ENCODE measurements at places on chromosomes 5 and 9.

DNA sequence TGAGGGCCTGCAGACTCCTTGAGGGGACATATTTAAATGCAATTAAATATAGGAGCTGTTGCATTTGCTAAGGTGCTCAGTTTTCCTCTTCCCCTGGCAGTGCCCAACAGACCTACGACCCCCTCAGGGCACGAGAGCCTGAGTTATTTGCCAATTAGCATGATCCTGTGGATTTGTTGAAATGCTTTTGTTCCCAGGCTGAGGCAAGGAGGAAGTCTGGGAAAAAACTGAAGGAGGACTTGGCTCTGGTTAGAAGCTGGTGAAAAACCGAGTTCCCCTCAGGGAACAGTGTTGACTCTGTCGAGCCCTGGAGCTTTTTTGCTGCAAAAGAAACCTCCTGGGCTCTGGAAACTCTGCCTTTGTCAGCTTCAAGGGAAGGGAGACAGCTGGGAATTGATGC is 103.6 kb upstream of the SHB start:
- DNase-seq = no peak

- no peak for DNase-seq
These were observed 26.0 kb upstream of the SEMA4D start for GRCh38 chr9:89523948-89524347.

DNA sequence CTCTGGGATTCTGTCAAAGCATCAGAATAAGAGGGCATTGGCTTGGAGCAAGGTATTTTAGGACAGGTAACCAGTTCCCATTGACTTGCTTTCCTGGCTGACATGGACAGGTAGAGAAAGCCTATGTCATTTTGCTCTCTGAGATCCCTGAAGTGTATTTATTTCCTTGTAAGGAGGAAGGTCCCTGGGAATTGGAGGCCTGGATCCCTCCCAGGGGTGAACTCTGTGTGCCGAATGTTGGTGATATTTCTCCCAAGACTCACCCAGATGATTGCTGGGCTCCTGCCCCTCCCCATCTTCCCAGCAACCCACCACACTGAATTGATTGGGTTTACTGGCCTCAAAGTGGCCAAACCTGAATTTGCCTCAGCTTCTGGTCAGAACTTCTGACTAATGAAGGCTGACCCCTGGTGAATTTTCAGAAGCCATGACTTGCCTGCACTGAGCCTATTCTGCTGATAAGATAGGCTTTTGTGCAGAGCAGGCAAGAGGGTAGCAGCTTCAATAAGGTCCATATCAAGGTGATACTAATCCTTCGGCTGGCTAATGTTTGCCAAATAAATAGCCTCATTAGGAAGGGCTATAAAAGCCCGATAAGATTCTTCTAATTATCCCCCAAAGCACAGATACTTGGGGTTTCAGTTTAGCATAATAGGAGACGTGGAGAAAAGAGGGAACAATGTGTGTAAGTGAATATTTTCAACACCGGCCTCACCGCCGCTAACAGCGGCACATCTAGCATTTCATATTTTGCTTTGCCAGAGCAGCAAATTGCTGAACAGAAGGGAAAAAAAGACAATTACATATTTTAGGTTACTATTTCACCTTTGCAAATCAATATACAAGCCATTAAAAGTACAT is 152.9 kb upstream of the PITX1 start:
- DNase-seq = no peak

DNA sequence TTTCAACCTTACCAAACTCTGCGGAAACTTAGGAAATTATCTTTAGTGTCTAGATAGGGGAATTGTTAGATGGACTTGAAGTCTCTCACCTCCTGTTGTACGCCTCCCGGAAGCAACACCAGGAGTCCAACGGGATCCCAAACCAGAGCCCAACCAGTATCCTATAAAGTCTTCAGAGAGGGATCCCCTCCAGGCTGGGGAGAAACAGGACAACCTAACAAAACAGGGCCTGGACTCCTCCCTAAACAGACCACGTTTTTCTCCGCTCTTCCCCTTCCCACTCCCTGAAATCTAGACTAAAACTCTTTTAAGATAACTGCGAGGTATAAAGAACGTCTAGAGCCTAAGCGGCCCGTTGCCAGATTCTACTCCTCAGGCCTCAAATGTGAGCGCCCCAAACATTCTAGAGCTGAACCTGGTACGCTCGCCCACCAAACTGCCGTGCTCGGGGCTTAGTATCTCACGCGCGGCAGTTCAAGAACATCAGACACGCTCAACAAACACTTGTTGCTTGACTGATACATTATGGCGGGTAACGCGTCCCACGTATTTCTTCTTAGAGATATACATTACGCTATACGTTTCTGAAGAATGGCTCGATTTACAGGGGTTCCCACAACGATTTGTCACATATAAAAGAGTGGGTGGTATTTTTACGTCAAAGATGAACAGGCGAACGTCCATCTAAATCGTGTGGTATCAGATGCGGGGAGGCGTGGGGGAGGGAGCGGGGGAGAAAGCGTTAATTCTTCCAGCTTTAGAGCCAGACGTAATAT is 663 bp upstream of the SMIM27 start:
- DNase-seq = peak; percentile 80

DNA sequence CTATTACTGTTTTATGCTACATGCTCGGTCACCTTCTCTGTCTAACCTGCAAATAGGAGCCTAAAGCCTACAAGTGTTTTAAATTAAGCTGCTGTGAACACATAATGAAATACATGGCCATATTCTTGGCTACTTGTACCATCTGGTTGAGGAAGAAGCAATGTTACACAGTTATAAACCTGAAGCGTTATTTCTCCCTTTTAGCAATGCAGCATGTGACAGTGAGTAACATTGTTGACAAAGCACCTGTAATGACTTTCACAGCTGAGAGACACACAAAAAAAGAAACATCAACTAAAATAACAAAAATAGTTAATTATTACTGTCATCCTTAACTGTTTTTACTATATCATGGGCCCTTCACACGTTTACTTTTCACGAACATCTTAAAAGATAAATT is 146.9 kb downstream of the RORB start:
- no peak for DNase-seq

DNA sequence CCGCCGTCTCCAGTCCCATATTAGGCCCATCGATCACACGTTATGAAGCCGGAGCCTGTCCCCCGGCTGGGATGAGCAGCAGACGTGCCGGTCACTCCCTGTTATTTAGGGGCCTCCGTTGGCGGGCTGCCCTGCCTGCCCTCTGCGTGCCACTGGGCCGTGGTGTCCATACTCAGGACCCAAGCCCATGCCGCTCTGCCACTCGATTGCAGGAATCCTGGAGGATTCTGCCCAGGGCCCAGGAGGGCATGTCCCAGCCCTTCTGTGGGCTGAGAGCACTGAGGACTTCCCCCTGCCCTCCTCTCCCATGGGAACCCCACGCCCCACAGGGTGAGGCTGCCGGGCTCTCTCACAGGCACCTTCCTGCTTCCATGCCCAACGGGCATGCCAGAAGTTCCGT is 19.6 kb upstream of the LAMC3 start:
- no peak for DNase-seq

DNA sequence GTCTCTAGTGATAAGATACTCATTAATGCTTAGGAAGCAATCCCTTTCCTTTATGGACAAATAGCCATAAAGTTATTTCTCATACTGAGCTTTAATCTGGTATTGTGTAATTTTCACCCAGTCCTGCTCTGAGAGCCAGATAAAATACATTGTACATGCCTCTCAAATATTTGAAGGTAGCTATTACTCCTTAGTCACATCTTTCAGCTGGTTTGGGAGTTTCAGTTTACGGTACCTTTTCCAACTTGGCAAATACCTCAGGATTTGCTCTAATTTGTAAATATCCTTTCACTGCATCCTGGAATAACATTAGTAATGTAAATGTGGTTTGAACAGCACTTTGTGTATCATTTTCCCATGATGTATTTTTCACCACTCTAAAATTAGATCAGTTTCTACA is 47.4 kb downstream of the ABHD17B start:
- no peak for DNase-seq

GRCh38 chr9:98482226-98482625 is 226.5 kb downstream of the GABBR2 start:
- no peak for DNase-seq

- no peak for DNase-seq
These were observed 692.9 kb upstream of the EDIL3 start for GRCh38 chr5:85077581-85077980.

GRCh38 chr5:61820836-61821235 is 485.2 kb upstream of the KIF2A start:
- no peak for DNase-seq

DNA sequence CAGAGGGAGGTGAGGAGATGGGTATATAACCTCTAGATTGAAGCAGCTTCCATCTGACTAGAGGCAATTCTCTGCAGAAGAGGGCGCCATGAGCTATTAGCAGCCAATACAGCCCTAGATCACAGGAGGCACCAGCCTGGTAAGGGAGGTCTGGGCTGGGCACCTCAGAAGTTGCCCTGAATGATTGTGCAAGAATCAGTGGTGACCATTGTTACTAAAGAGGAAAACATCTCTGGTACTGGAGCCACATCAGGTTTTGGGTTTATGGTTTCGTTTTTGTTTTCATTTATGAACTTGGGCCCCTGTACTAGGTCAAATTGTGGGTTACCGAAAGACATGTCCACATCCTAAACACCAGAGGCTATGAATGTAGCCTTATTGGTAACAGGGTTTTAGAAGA is 342.0 kb downstream of the MLLT3 start:
- DNase-seq = no peak

DNA sequence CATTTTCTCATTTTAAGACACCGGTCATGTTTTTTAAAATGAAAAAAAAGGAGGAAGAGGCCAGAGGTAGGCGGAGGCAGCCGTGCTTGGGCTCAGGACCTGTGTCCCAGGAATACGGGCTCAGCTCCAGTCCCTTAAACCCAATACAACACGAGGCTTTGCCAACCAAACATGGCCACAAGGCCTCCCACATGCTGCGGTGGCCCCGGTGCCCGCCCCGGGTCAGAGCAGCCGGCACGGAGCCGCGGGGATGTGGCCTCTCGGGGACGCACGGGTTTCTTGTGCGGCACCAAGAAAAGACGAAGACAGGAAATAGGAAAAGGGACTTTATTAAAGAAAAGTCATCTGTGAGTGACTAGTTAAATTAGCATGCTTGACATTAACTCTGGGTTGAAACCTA is 25.3 kb upstream of the CAMSAP1 start:
- DNase-seq = no peak

DNA sequence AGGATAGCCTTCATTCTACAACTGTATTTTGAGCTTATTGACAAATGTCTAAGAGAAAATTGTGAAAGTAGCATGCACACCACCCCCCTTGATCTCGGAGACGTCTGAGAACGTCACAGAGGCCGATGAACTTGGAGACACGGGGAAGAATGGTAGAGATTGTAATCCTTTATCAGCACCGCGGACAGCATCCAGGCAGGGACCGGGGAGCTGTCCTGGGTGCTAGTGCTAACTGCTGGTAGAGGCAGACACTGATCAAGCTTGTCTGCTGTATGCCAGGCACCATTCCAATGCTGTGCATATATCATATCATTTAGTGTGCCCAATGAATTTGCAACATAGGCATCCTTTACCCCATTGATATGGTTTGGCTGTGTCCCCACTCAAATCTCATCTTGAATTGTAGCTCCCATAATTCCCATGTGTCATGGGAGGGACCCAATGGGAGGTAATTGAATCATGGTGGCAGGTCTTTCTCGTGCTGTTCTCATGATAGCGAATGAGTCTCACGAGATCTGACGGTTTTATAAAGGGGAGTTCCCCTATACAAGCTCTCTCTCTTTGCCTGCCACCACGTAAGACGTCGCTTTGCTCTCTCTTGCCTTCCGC is 98.8 kb downstream of the LHX2 start:
- DNase-seq = peak; percentile 32

DNA sequence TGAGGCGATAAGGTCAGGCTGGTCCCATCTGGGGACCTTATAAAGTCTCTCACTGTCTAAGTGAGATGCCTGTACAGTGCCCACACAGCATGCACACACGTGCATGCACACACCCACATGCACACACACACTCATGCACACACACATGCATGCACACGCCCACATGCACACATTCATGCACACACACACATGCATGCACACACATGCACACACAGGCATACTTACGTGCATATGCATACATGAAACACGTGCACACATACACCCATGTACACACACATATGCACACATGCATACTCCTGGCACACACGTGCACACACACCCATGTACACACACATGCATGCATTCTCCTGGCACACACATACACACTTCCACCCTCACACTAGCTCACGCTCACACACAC is 12.2 kb downstream of the COL23A1 start:
- no peak for DNase-seq

- no peak for DNase-seq
These were observed 76.1 kb downstream of the FNIP1 start for GRCh38 chr5:131720714-131721113.

GRCh38 chr5:60545551-60545950 is 154.4 kb downstream of the DEPDC1B start:
- no peak for DNase-seq

DNA sequence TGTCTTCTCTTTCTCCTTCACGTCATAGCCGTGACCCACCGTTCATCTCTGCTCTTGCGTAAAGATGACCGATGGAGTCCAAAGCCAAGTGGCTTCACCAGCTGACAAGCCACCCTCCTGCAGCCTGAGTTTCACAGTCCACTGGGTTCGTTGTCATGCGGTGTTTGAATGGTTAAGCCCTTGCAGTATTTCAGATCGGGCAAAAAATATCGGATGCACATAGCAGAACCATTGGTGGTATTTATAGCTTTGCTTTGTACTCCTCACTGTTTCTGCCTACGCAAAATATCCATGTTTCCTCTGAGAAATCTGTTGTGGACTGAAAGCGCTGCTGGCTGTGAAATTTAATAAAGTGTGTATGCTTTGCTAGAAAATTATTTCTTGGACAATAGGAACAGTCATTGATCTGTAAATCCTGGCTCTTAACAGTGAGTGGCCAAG is 34.5 kb upstream of the NCS1 start:
- DNase-seq = no peak

DNA sequence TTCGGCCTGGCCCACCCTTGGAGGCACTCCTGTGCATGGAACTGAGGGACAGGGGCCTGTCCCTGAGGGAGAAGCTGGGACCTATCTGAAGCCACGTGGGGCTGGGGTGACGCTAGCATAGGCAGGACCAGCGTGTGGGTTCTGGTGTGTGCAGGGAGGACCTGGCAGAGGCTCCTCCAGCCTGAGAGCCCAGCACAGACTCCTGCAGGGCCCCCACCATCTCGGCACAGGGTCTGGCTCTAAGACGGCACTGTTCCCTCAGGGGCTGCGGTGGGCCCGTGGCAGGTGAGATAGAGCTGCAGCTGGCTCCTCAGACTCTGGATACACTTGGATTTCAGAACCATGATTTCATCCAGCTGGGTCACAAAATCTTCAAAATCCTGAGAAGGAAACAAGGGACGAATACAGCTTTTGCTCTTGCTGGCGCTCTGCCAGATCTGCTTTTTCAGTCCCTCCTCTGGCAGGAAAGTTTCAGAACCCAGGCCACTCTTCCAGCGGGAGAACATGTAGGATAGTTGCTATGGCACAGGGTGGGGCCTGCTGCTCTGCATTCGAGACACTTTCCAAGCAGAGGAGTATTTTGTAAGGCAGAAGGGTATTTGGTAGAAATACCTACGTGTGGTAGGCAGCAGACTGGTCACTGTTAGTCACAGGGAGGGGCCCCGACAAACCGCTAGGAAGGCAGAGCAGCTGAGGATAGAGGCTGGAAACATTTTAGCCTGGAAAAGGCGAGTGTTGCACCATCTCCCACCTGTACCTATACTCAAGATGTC is 74.7 kb downstream of the KIF24 start:
- peak; percentile 21 for DNase-seq

Measured in kidney glomerular epithelial cell (primary cell).